ENCODE measurements at places on chromosomes 2 and 18.

- peak; percentile 22 for DNase-seq
Observed at GRCh38 chr2:174025271-174026121, 60.3 kb upstream of the SP3 start.

DNA sequence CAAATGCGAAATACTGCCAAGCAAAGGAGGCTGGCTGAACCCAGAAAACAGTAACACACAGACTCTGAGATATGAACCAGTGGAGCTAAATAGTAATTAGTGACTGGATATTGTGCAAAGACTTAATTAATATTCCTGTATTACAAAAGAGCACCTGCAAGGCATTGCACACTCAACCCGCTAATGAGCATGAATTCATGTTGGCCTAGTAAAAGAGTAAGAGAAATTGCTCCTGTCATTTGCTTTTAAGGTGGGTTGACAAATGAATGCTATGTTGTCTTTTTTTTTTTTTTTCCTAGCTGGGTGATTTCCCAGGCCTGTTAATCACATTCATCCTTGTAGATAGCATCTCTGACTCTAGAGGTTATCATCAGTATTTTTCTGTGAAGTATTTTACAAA is 87.0 kb upstream of the CERS6 start:
- no peak for DNase-seq

DNA sequence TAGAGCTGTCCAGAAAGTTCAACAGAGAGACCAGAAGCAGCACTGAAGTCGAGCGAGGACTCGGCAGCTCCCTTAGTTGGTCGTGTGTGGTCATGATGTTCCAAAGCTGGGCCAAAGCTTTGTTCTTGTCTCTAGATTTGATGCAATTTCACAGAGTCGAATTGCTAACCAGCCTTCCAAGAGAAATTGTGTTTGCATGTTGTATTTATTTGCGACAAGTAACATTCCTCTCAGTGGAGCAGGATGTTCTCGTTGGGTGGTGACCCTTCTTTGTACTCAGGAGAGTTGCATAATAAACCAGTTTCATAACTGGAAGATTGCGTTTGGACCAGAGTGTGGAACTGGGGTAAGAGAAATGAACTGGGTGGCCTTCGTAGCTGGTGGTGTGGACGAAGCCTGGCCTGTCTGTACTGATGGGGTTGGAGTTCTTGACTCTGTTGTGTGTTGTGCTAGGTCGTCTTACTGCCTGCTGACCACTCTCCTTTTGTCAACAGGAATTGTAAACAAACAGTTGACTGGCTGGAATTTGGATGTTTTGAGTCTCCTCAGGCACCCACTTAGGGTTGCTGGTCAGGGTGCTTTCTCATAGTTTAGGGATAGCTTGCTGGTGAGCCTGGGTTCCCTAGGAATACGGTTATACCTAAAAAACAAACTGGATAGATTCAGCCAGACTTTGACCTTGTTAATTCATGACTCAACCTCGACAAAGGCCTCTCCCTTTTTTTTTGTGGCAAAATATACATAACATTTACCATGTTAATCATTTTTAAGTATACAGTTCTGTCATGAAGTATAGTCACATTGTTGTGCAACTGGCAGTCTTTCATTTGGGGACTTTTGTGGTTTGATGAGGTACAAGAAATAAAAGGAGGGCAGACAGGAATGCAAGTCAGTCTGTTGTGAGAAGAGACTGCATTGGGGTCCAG is 28.9 kb upstream of the TOGARAM2 start:
- no peak for DNase-seq

DNA sequence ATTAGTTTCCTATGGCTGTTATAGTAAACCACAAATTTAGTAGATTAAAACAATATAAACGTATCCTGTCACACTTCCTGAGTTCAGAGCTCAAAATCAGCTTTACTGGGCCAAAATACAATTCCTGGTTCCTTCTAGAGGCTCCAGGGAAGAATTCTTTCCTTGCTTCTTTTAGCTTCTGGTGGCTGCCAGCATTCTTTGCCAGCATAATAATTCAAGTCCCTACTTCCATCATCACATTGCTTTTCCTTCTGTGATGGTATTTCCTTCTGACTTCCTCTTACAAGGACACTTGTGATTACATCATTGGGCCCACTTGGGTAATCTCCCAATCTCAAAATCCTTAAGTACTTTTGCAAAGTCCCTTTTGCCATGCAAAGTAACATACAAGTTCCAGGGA is 40.6 kb downstream of the MOB4 start:
- DNase-seq, result no peak

GRCh38 chr18:4854671-4855070 is 342.4 kb downstream of the AKAIN1 start:
- DNase-seq, result no peak

DNA sequence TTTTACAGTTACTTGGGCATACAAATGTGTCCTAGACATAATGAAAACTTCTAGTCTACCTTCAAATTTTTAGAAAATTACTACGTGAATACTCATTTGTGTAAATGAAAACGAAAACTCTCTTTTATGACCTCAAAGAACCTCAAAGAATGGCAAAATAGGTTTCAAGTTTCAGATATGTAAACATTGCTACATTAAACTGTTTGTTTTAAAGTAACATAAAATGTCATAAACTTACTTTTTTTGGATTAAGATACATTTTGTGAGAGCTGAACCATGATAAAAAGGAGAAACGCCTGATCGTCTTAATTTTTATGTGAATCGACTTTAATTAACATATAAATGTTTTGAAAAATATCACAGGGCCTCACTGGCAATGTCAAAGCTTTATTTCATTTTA is 91.4 kb downstream of the PPP1R1C start:
- DNase-seq, result no peak

GRCh38 chr18:68837665-68838451 is 40.0 kb downstream of the CCDC102B start:
- no peak for DNase-seq

- no peak for DNase-seq
Observed at GRCh38 chr18:48777026-48777743, 173.6 kb downstream of the SMAD7 start.

DNA sequence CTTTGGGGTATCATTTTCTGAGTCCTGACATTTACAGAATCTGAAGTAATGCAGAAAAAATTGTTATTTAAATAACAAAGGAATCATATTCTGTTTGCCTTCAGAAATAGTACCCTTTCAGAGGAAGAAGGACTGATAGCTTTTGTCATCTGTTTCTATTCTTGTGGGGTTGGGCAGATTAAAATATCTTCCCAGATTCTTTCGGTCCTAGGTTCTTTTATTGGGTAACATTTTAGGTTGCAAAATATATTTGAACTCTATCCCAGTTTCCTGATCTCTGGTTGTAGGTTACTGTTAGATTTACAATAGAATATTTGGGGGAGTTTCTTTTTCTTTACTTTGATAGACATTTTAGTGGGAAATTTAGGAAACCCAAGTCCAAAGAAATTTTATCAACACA is 550.5 kb downstream of the SPAG16 start:
- no peak for DNase-seq

- DNase-seq, result no peak
Observed at GRCh38 chr2:136029149-136029548, 43.7 kb upstream of the DARS1 start.

DNA sequence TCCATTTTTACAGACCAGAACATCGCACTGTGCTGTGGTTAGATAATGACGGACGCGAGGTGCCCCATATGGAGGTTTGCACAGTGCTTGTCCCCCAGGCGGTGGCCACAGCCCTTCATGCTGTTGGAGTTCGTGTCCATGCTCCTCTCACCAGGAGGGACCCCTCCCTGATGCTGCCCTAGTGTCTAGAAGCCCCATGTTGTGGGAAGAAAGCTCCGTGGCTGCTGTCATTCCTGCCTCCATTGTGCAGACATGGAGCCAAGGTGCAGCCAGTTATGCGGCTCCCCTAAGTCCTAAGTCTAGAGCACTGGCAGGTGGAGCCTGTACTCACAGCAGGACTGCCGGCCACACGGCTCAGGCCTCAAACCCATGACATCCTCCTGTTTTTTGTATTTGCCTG is 464.9 kb downstream of the EIPR1 start:
- no peak for DNase-seq

- DNase-seq, result no peak
Observed at GRCh38 chr2:46481198-46482193, 2.1 kb downstream of the TMEM247 start.

Data from esophagus squamous epithelium (tissue), 5 donors.